Left forelimb (tissue), 1 donor: ENCODE measurements at places on chromosomes 2 and 18.

DNA sequence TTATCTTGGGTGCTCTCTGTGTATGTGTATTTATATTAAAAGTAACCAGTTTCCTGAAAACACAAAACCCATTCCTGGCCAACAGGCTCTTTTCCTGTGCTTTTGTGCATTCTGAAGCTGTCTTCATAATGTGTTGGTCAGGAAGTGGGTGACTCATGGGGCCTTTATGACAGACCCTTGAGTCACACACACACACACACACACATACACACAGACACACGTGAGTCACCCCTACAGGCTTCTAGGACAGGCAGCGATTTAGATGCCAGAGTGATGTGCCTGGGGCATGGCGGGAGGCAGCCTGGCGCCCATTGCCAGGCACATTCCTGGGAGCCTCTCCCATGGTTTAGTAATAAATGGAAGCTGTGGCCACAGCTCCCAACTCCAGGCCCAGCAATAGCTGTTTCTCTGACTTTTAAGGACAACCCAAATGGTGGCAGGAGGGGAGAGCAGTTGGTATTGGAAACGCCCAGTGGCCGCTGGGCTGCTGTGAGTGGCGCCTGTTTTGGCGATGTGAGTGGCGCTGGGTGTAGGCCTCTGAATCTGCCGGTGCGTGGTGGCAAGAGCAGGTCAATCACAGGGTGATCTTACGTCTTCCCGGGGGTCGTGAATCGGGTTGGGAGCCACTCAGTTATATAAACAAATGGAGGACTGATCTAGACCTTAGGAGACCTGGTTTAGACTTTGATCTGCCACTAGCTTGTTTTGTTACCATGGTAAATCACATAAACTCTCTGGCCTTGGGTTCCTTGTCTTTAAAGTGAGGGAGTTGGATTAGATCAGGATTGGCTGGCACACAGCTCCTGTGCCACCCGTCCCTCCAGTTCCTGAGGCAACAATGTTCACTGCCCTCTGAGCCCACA lies 150.7 kb upstream of the DLX2 start:
- DNase-seq: no peak

- peak; percentile 75 for DNase-seq
Observed at GRCh38 chr18:5542515-5543035, 1.2 kb downstream of the EPB41L3 start.

DNA sequence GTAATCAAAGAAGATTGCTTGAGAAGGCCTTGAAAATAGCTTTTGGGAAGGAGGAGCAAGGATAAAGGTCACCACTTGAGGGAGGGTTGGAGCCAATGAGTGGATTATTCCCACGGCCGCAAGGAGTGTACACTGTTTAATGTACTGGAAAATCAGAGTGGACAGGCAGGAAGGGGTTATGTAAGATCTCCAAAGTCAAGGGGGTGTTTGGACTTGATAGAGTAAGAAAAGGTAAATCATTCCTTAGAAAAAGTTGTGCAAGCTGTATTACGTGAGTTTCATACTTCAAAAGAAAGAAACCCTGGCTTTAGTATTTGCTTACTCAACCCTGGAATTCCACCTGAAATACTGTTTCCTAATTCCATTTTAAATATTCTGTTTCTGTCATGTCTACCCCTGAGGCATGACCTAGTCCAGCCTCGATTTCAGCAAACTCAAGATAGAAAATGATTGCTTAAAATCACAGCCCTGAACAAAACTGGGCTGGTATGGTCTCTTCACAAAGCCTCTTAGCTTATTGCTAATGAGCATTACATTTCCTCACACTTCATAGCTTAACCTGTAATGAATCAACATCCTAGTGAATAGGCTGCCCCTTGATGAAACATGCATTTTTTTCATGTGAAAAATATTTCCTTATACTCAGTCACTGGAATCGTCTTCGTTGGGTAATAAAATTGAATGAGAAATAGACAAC lies 1.1 kb downstream of the MREG start:
- DNase-seq: no peak

DNA sequence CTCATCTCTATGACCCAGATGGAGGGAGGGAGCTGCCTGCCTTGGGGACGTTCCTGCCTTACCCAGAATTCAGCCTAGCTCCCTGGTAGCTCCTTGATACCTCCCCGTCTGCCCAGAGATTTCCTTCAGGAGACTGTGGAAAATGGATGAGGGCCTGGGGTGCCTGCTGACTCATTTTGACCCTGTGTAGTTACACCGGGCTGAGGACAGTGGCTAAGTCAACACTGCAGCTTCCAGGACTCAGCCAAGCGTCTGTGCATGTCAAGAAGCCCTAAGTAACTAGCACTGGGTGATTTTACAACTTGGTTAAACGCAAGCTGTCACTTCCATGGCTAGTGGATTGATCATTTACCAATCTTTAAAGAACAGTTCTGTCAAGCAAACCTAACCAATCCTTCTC lies 23.3 kb upstream of the EPAS1 start:
- no peak for DNase-seq

- DNase-seq: no peak
Observed at GRCh38 chr18:63185984-63186383, 133.6 kb downstream of the BCL2 start.

DNA sequence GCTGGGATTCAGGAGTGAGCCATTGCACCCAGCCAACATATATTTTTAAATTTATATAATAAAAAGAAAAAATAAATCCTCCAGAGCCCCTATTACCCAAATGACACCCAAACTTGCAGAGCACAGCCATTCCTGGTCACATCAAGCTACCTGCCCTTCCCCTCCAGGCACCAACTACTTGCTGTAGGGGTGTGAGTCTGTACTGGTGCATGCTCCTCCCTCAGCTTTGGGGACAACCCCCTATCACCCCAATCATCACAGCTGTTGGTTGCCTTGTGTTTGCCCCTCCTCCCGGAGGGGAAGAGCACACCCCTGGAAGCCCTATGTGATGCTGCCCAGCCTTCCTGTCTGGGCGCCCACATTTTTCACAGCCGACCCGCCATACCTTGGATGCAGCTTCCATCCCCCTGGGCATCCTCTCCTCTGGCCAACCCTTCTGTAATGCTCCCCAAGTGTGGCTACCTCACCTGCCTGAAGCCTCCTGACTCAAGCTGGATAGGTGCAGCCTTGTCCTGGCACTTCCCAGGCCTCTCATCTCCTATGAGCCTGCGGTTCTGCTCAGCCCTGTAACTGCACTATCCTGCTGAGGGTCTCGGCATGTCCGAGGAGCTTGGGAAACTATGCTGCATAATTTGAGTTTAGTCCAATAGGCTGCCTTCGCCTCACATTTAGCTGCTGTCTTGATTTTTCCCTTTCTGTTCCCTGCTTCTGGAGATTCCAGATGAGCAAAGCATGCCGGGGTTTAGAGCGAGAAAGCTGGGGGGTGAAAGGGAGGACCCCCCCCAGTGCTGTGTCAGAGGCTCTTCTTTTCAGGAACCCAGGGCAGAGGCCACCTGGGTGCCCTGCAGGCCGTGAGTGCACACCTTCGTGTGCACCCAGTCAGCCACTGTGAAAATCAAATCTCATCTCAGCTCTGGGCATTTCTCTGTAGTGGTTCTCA lies 27.2 kb downstream of the CHST10 start:
- no peak for DNase-seq

DNA sequence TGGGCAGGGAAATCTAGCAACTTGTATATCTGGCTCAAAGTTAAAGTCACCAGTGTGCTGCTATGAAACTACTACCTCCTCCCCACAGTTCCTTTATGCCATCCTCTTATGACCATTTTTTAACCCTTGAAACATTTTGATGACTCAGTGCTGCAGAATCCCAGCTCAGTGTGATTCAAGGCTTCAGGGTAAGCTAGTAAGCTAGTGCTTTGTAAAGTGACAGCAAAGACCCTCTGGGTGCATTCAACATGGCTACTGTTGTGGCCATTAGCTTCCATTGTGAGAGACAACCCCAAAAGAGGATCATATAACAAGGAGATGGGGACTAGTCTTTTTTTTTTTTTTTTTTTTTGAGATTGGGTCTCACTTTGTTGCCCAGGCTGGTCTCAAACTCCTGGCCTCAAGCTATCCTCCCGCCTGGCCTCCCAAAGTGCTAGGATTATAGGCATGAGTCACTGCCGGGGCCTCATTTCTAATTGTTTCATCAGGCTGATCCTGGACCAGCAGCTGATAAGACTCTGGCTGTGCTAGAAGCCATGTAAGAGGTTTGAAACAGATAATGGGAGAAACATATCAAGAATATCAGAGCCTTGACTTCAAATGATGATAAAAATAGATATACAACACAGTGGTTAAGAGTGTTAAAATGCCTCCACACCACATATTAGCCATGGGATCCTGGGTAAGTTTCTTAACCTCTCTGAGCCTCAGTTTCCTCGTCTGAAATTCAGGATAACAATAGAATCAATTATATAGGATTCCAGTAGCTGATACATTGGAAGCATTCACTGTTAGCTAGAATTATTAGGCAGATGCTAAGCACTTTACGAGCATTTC lies 65.7 kb upstream of the RTN4 start:
- DNase-seq: no peak

DNA sequence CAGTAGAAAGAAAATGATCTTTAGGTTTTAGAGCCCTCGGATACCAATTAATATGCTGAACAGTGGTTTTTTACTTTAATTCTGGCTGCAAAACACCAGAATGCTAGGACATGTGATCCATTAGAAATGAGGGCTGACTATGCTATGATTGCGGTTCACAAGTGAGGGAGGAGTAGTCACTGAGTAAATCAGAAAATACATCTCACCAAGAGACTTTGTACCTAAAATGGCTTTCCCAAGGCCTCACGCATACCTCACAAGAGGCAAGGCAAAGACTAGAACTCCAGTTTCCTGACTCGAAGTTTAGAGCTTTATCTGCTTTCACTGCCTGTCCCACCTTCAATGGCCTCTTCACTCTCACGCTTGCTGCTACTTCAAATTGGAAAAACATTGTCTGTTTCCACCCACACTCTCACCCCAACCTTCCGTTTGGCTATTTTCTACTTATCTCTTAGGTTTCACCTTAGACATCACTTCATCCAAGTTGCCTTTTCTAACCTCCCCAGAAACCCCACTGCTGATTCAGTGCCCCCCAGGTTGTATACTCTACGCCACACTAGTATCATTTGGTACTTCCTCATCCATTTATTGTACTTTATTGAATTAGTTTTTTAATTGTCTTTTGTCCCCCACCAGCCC lies 5.1 kb upstream of the MBD2 start:
- no peak for DNase-seq

DNA sequence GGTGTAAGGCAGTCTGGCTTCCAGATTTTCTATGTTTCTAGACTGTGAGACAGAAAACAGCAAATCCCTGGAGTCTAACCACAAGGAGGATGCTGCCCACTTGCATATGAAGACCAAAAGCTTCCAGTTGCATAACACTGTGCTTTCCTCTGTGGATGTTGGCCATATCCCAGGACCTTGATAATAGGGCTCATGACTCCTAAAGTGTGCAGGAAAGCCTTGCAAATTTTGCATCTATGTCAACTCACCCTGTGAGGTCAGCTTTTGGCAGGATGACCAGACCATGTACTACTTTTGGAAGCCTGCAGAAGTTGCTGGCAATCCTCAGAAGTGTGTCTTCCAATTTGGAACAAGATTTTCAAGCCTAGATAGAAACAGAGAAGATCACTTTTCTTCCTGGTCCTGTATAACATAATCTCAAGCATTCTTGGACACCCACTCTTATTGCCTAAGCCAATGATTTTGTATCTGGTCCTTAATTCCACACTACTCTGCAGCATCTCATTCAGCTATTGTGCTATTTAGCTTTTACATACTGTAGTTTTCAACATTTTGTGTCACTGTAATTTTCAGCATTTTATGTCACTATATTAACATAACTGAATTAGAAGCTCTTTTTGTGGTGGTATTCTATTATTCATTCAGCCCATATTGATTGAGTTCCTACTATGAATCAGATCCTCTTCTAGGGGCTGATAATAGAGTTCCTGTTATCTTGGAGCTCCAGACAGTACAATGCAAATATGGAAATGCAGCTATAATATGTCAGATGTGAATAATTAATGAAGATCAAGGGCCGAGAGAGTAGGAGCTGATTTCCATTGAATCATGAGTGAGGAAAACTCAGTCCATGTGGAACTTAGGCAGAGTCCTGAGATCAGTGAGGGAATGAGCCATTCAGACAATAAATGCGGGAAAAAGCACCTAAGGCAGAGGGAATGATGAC lies 85.3 kb upstream of the RAB27B start:
- no peak for DNase-seq

DNA sequence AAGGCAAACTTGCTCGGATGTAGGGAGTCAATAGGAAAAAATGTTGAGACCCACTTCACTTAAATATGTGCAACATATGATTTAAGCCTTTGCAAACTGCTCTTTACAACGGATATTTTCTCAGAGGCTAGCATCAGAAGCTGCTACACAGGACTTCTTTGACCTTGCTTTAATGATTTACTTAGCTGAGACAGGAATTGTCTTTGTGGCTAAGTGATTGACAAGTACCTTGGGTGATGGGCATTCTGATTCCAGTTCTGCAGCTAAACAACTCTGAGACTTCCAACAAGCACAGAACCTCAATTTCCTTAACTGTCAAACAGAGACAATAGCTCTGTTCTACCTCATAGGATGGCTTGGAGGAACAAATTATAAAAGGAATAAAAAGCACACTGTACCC lies 150.2 kb downstream of the NCKAP5 start:
- no peak for DNase-seq

DNA sequence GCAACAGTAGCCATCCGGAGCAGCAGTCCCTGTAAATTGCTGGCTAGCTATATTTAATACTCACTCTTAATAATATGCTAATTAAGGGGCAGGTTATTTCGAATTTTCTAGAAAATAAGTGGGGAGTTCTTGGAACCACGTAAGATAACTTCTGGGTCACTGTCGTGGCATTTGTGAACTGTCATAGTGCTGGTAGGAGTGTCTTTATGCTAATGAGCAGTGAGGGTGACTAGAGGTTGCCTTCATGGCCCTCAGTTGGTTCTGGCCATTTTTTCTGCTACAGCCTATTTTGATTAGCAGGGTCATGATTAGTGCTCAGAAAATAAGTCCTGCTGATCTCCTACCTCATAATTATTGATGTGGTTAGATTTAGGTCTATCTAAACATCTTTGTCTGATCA lies 249.9 kb upstream of the RASGRP3 start:
- no peak for DNase-seq

GRCh38 chr2:44244135-44244871 lies 31.0 kb upstream of the SLC3A1 start:
- DNase-seq: no peak

DNA sequence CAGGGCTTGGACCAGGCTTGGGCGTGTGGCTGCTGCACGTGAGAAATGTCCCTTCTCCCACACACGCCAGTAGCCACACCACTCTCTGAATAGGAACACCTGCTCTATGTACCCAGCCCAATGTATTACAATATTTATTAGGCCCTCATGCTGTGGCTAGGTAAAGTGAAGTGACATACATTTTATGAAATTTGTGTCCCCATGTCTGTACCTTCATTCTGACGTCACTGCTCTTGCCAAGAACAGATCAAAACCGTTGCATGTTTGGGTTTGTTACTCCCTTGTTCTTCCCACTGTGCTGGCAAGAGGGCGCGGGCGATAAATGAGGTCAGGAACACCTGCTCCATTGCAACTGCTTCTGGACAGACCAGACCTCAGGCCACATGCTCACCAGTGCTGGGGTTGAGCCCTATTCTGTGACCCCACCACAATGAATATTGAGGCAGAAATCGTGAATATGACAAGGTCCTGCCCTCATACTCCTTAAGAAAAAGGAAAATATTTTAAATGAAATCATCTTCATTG lies 436.4 kb upstream of the SALL3 start:
- no peak for DNase-seq

- no peak for DNase-seq
Observed at GRCh38 chr2:135792401-135793150, 44.4 kb downstream of the LCT start.
